ENCODE measurements at places on chromosomes 3 and 15.

GRCh38 chr3:148066802-148067201 lies 630.9 kb upstream of the AGTR1 start:
- no peak for DNase-seq

DNA sequence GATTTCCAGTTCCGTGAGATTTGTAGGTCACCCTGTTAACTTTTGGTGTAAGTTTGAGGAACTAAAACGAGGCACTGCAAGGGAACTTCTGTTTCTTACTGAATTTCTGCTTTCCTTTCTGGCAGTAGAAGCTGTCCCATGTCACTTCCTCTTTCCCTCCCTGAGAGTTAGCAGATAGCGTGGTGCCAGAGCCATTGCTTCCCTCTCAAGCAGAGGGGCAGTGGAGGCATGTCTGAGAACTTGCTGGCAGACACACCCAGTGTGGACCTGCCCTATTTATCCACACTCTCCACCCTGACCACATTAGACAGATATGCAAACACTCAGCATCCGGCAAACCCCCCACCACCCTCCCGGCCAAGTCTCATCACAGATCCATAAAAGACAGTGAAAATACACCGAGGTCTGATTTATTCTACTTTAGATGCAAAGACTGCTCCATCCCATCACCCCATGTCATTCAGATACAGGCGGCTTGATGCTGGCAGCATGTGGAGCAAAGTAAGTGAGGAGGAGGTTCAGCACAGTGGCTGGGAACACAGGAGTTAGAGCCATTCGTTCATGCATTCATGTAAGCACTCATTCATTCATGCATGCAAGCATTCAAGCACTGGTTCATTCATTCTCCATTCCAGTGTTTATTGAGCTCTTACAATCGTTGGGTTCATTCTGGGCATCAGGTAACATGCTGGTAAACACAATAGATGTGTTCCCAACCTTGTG lies 324.7 kb downstream of the SHQ1 start:
- DNase-seq: no peak

GRCh38 chr3:182978387-182978786 lies 2.0 kb downstream of the DCUN1D1 start:
- DNase-seq: no peak

DNA sequence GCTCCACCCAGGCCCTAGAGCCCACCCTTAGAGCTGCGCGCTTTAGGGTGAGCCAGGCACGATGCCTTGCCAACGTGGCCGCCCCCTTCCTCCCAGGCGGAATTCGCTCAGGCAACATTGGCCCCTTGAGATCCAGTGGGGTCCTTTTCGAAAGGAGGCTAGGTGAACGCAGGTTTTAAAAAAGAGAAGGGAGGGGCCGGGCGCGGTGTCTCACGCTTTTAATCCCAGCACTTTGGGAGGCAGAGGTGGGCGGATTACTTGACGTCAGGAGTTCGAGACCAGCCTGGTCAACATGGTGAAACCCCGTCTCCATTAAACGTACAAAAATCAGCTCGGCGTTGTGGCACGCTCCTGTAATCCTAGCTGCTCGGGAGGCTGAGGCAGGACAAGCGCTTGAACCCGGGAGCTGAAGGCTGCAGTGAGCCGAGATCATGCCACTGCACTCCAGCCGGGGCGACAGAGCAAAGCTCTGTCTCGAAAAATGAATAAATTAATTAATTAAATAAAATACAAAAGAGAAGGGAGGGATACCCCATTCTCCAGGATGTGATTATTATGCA lies 984 bp upstream of the RPP25 start:
- no peak for DNase-seq
